Tibial nerve (tissue), 4 donors: ENCODE measurements at places on chromosomes 1 and 21. TPM values are rescaled to one million over a fixed set of nuclear protein-coding genes. Genes with fewer than 3 reads are reported as not detected.

DNA sequence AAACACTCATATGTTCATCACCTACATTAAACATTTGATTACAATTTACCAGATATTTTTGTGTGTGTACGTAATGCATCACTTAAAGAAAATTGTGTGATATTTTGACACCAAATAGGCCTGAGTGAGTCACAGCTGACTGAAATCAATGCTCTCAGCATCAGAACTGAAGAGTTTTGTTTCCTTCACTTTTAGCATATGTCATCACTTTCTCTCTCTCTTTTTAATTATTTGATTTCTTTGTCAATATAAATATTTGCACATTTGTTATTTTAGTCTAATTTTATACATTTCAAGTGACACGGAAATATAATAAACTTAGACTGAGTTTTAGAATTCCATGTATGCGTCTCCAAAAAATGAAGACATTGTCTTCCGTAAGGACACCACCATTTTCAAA is 545.3 kb downstream of the PTPRC start:
- no peak for DNase-seq

GRCh38 chr1:170240409-170240808 is 94.7 kb downstream of the NTMT2 start:
- no peak for DNase-seq

DNA sequence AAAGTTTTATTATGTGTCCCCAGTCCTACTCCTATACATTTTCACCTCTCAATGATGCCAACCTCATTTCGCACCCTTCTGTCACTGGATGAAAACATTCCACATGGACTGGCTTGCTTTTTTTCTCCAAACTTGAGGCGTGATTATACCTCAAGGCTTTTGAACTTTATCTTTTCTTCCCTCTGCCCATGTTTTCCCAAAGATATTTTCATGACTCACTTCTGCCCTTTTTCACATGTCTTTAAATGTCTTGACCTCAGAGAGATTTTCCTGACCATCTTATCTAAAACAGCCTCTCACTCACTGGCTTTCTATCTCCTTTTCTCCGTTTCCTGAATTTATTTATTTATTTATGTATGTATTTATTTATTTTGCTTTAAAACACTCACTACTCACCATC is 659.0 kb downstream of the PTPRC start:
- DNase-seq, result no peak

GRCh38 chr1:48469616-48470480 is 2.2 kb downstream of the SPATA6 start:
- peak; percentile 32 for DNase-seq

DNA sequence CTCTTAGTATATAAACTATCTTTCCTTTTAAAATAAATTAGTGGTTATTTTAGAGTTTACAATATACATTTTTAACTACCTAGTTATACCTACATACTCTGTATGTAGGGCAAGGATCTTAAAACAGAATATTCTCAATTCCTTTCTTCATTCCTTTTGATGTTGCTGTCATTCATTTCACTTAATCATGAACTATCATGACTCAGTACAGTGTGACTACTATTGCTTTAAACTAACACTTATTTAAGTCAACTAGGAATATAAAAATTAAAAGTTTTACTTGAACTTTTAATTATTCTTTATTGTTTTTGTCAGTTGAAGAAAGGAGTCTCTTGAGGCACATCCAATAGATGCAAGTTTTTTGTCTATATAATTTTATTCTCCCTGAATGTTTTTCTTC is 726.4 kb downstream of the BRINP3 start:
- DNase-seq, result no peak

GRCh38 chr1:201636510-201636971 is 97.6 kb downstream of the NAV1 start:
- DNase-seq, result no peak

- DNase-seq, result no peak
These were observed 482.1 kb upstream of the VAMP3 start for GRCh38 chr1:7288992-7289391.

DNA sequence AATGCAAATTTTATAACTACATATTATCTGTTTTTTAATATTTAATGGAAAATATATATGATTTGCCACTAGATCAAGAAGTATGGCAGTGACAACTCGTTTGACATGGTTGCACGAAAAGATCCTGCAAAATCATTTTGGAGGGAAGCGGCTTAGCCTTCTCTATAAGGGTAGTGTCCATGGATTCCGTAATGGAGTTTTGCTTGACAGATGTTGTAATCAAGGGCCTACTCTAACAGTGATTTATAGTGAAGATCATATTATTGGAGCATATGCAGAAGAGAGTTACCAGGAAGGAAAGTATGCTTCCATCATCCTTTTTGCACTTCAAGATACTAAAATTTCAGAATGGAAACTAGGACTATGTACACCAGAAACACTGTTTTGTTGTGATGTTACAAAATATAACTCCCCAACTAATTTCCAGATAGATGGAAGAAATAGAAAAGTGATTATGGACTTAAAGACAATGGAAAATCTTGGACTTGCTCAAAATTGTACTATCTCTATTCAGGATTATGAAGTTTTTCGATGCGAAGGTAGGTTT is 556 bp downstream of the IFI44 start:
- no peak for DNase-seq

Gene IFI44L
- 16.3 TPM for total RNA-seq

Gene ATAD3C
- total RNA-seq, result 9.9 TPM

Gene OR6N1
- total RNA-seq, result not detected

Gene PRMT2
- 104 TPM for total RNA-seq
